Naive thymus-derived CD4-positive, alpha-beta T cell (primary cell): ENCODE measurements at places on chromosomes 12 and 14. TPM values are rescaled to one million over a fixed set of nuclear protein-coding genes. Genes with fewer than 3 reads are reported as not detected.

The LIN7A gene
- polyA plus RNA-seq = not detected

DNA sequence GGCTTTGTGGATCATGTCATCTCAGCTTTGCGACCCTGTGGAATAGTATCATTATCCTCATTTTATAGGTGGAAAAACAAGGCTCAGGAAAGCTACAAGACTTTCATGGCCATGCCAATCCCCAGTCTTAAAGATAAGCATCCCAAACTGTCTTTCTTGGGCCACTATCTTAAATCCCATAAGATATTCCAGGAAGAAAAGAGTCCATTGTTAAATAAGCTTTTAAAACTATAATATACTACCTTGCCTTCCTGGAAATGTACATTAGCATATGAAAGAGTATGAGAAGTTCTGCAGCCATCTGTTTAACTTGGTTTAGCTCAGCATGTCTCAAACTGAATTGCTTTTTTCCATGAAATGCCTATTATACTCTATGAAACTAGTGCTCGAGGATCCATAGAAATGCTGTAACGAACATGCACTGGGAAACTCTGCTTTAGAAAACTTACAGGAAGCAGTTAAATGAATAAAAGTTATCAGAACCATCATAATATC is 77.1 kb downstream of the B4GALNT3 start:
- DNase-seq = no peak

GRCh38 chr12:81253360-81253759 is 175.5 kb downstream of the ACSS3 start:
- no peak for DNase-seq

DNA sequence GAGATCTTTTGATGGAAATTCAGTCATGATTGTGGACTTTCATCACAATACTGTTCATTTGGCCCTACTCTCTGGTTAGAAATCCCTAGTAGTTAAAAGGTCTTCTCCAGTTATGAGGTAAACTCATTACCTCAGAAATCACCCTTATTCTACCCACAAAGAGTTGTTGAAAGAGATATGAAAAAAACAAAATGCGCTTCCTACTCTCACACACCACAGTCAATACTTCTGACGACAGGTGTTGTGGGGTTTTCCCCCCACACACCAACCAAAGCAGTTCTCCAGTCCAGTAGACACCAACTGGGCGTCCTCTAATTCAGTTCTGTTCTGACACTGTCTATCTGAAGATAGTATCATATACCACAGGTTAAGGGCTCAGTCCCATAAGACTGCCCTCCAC is 54.9 kb downstream of the TRMT5 start:
- no peak for DNase-seq

The LAG3 gene
- polyA plus RNA-seq = 0.26 TPM
